ENCODE measurements at places on chromosomes 4 and X.
A peak's percentile ranks its signal among the peaks of the same experiment; 100 is the strongest.

- DNase-seq = no peak
Measured at GRCh38 chrX:37989304-37989703, 17.0 kb upstream of the SYTL5 start.

- no peak for DNase-seq
Measured at GRCh38 chr4:152957437-152958171, 21.5 kb downstream of the FHDC1 start.

DNA sequence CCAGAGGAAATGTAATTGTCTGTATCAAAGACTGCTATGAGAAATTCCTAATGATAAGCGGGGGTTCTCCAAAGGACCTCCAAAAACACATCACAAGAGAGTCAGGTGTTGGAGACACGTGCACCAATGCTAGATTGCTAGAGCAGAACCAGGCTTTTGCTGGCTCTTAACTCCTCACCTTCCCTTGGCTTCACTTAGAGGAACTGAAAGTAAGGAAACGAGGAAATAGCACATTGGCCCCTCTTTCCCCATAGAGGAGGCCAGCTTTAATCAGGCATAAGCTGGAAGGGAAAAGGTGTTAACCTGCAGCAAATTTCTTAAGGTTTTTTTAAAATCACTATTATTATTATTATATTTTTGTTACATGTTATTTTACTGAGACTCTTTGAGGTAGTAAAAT, 13.6 kb downstream of the OTC start:
- no peak for DNase-seq

DNA sequence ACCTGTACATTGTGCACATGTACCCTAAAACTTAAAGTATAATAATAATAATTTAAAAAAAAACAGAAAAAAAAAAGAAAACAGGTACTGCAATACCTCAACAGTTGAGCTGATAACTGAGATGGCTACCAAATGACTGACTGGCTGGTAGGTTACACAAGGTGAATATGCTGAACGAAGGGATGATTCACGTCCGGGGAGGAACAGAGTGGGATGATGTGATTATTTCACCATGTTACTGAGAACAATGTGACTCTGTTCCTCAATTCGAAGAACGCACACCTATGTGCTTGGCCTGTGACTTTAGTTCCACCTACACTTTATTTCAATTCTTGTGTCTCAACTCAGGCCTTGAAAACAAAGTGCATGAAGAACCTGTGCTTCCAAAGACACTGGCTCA, 111.7 kb downstream of the CXXC4 start:
- DNase-seq = no peak

- no peak for DNase-seq
Measured at GRCh38 chr4:111919639-111920038, 225.6 kb upstream of the FAM241A start.

- DNase-seq = no peak
Measured at GRCh38 chr4:113593400-113594230, 167.9 kb downstream of the CAMK2D start.

DNA sequence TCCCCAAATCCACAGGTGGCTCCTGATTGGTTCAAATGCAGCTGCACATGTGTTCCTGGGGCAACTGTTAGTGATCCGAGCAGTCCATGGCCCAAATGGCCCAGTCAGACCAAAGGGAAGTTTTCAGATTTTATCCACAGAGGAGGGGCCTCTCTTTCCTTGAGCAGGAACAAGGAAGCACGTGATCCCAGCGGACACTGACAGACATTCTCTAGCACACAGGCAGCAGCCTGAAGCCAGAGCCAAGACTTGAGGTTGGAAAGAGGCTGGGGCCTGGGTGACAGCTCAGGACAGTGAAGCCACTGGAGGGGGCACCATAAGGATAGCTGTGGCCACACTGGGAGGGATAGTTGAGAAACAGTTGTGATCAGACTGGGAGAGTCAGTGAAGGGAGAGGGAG, 3.5 kb upstream of the ZFP92 start:
- no peak for DNase-seq

- DNase-seq = no peak
Measured at GRCh38 chrX:12978205-12979025, 3.5 kb downstream of the TMSB4X start.

DNA sequence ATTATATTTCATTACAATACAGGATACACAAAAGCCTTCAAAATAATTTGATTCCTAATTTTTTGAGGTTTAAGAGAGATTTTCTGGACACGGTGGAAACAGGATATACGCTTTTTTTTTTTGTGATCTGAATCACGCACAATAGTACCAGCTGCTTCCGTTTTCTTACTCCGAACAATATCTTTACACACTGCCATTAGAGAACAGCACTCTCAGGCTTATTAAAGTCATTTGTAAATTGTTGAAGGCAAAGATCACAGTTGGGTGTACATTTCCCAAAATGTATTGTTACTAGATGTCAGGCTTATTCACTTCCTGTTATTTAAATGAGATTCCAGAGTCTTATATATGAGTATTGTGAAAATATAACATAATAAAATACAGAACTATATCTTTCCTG, 71.5 kb downstream of the TMEM47 start:
- no peak for DNase-seq

GRCh38 chrX:147917700-147918695, 6.3 kb downstream of the FMR1 start:
- DNase-seq = no peak

DNA sequence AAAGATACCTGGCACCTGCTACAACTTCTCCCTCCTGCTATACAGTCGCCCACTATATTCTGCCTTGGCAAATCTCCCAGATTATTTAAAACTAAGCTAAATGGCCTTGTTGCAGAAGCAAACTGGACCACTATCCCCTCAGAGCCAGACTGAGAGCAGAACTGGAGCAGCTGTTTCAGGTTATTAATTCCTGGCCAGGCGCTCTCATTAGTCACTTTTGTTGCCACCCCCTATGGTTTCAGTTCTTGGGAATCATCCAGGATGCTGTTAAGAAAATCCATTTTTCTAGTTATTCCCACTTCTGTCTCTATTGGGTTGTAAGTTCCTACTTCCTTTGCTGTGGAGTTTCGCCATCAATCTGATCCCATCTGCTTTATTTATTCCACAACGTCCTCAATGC, 30.1 kb downstream of the ADGRA3 start:
- DNase-seq = no peak

DNA sequence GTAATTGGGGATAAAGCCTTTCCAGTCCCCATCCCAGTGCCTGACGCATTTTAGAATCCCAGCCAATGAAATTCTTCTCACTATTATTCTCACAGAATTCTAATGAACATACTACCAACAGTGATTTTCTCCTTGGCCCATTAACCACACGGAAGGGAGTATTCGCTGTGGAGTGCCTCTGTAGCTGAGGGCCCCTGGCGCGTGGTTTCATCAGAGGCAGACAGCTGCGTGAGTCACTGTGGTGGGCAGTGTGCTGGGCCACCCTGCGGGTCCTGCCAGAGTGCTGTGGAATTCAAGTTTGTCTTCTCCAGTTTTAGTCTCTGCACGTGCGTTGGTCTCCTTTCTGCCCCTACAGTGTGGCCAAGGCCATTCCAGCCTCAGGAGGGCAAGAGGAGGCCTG, 335.4 kb upstream of the FAT1 start:
- DNase-seq = no peak

DNA sequence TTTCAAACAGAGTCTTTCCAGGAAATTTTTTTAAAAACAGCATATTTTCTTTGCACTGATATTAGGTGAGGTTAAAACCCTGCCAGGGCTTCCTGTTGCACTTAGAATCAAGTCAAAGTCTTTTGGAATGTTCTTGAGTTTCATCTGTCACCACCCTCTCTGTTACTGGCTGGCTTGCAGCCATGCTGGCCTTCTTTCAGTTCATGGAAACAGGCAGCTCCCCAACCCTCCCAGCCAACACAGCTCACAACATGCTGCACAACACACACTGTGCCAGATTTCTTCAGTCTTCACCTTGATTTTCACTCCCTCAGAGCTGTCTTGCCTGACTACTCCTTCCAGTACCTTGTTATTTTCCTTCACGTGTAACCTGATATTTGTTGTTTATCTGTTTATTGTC, 129.5 kb downstream of the KCNIP4 start:
- DNase-seq = no peak

- DNase-seq = peak; percentile 48
Measured at GRCh38 chr4:173317004-173317403, 17.2 kb downstream of the HMGB2 start.

GRCh38 chr4:121773883-121774282, 8.9 kb upstream of the SMIM43 start:
- no peak for DNase-seq

- DNase-seq = no peak
Measured at GRCh38 chrX:109299091-109299490, 182.8 kb downstream of the GUCY2F start.

DNA sequence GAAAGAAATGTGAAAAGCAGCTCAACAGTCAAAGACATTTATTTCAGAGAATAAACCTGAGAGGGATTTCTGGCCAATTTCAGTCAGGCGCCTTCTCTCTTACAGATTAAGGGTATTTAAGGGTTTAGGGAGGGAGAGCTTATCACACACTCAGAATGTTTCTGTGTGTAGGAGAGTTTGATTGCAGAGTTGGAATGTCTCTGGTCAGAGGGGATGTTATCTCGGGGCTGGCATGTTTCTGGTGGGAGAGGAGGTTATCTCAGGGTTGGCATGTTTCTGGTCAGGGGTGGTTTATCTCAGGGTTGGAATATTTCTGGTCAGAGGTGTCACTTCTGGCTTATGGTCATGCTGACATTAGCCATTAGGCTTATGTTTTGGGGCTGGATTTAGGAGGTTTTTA, 1920.5 kb upstream of the PCDH7 start:
- DNase-seq = peak; percentile 41

GRCh38 chrX:100615005-100615404, 21.6 kb downstream of the TSPAN6 start:
- peak; percentile 30 for DNase-seq

DNA sequence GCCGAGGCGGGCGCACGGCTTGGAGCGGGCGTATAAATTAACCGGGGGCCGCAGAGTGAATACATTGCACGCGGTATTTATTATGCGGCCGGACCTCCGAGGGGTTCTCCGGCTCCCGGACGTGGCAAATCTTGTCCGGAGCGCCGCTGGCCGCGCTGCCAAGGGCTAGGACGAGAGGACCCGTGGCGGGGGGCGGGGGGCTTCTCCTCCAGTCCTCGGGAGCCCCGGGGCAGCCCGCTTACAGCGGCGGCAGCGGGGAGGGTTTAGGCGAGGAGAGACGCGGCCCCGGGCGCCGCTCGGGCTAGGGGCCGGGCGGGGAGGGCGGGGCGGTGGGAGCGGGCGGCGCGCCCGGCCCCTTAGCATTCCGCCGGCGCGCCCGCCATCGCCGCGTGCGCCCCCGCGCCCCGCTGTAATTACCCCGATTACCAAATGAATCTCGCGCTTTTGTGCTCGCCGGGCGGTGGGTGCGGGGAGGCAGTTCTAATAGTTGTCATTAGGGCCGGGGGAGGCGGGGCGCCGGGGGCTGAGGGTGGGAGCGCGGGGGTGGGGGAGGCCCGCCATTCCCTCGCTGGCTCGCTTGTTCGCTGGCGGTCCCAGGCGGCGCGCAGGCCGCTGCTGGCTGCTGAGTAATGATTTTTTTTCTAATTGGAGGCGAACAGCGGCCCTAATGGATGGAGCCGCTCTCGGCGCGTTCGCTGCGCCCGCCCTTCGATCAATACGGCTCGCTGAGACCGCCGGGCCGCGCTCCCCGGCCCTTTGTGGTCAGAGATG, 276.6 kb downstream of the BCOR start:
- peak; percentile 46 for DNase-seq
